ENCODE measurements at places on chromosomes 7 and 10. TPM values are rescaled to one million over a fixed set of nuclear protein-coding genes. Genes with fewer than 3 reads are reported as not detected.

- no peak overlapping the region for H3K4me3 ChIP-seq
- H3K4me1 ChIP-seq = no peaks in the 10 kb centered on the region
- peak overlapping the region; percentile 65 for H3K27ac ChIP-seq
- no peaks in the 10 kb centered on the region for H3K27me3 ChIP-seq
- no peaks in the 10 kb centered on the region for H3K36me3 ChIP-seq
Measured at GRCh38 chr10:62582804-62583208, 208.6 kb downstream of the ZNF365 start.

GRCh38 chr7:30463405-30464145 lies 15.0 kb downstream of the NOD1 start:
- no peak overlapping the region for H3K27ac ChIP-seq
- peaks cover 57% of the 10 kb centered on the region for H3K4me1 ChIP-seq
- DNase-seq = no peak
- H3K4me3 ChIP-seq = no peak overlapping the region
- no peaks in the 10 kb centered on the region for H3K36me3 ChIP-seq

DNA sequence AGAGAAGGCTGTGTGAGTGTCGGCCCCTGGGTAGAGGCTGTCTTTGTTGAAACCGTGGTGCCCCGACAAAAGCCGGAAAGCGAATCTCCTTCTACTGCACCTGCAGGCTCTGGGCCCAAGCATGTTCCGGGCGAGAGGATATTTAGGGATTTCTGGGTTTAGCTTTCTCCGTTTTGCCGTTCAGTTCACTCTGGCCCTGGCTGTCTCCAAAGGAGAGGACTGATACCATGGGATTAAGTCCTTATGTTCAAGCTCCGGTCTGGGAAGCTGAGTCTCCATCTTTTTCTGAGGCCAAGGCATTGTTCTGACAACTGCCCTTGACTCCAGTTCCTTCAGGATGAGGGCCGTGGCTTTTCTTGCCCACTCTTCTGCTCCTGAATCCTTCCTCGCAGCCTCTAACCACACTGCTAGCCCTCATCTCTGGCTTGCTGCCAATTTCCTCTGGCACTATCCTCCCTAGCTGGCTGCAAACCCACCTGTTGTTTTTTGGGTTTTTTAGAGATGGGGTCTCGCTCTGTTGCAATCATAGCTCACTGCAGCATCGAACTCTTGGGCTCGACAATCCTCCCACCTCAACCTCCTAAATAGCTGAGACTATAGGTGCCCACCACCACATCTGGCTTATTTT lies 206.8 kb downstream of the SKIDA1 start:
- H3K4me1 ChIP-seq = peaks cover 27% of the 10 kb centered on the region
- no peak overlapping the region for H3K4me3 ChIP-seq
- H3K27me3 ChIP-seq = no peaks in the 10 kb centered on the region
- no peak overlapping the region for H3K27ac ChIP-seq
- H3K36me3 ChIP-seq = no peaks in the 10 kb centered on the region

IL2RA gene
- total RNA-seq = 1.1 TPM

ITPRID1 gene
- not detected for total RNA-seq

TMEM72 gene
- not detected for total RNA-seq

SEC31B gene
- 8.6 TPM for total RNA-seq

Measured in heart right ventricle (tissue), 16 donors.